ENCODE measurements at places on chromosomes 6 and 20. TPM values are rescaled to one million over a fixed set of nuclear protein-coding genes. Genes with fewer than 3 reads are reported as not detected.

DNA sequence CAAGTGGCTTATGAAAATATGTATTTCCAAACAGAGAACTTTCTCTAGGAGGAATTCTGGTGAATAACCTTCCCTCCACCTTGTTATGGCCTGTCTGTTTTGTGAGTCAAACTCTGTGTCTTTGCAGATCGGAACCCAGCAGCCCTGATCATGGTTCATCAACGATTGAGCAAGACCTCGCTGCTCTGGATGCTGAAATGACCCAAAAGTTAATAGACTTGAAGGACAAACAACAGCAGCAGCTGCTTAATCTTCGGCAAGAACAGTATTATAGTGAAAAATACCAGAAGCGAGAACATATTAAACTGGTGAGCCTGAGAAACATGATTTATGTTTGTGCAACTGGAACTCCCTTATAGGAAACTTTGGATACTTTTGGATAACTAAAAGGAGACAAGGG, 294.5 kb upstream of the PLCB4 start:
- no peaks in the 10 kb centered on the region for H3K27me3 ChIP-seq
- H3K4me1 ChIP-seq, result no peaks in the 10 kb centered on the region
- H3K4me3 ChIP-seq, result no peak overlapping the region
- no peak for DNase-seq
- H3K36me3 ChIP-seq, result no peaks in the 10 kb centered on the region
- H3K27ac ChIP-seq, result no peak overlapping the region

DNA sequence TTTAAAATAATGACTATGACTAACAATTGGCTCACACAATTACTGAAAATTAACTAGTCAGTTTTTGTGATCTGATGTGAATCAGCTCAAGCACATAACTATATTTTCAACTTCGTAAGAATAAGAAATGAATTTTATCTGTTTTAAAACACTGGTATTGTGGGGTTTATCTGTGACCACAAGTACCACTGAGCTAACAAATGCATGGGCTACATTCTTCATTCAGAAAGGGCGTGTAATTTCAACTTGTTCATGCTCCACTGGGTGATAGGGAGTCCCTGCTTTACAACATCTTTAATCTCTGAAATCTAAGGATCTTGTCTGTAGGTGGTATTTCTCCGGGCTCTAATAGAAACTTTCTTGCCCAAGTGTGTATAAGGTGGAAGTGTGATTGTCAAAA, 1311.5 kb upstream of the GJE1 start:
- no peaks in the 10 kb centered on the region for H3K4me1 ChIP-seq
- H3K27ac ChIP-seq, result no peak overlapping the region
- H3K4me3 ChIP-seq, result no peak overlapping the region
- no peak for DNase-seq

- no peaks in the 10 kb centered on the region for H3K36me3 ChIP-seq
- DNase-seq, result peak; percentile 9
- no peaks in the 10 kb centered on the region for H3K4me1 ChIP-seq
- no peak overlapping the region for H3K27ac ChIP-seq
- no peaks in the 10 kb centered on the region for H3K27me3 ChIP-seq
Observed at GRCh38 chr20:40967700-40968099, 60.9 kb upstream of the TOP1 start.

C6orf163 gene
- total RNA-seq, result 3.0 TPM

TRIM27 gene
- total RNA-seq, result 63.3 TPM
